Bronchial epithelial cell (primary cell): ENCODE measurements at places on chromosomes 2 and 18.
A peak's percentile ranks its signal among the peaks of the same experiment; 100 is the strongest.

GRCh38 chr2:129011466-129012061, 692.9 kb upstream of the HS6ST1 start:
- DNase-seq, result no peak

DNA sequence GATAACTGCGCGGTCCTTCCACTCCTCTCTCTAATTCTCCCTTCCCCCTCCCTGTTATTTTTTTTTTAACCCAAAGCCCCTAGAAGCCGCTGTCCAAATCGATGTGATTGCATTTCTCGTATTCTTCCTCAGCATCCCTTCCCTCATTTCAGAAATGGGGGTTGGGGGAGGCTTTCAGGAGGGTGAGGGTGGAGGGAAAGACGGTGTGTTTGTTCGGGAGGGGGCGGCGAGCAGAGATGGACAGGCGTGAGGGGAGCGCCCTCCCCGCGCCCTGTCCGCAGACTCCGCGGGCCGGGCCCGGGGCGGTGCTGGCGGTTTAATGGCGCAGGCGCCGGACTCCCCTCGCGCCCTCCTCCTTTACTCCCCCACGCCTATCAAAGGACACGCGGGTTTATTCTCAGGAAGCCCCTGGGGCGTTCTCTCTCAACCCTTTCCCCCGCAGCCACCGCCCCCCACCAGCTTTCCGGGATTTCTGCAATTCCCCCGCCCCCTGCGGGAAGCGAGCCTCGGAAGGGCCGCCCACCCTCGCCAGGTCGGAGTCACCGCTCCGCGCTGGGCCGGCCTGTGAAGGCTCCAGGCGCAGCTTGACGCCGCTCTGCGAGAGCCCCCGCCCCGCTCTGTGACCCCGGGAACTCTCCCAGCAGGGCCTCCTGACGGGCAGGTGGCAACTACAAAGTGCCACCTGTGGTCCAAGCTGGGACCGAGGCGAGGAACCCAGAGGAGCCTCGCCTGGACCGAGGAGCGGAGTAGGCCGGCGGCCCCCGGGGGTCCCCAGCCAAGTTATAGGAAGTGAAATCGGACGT, 981 bp downstream of the ST8SIA3 start:
- DNase-seq, result no peak

DNA sequence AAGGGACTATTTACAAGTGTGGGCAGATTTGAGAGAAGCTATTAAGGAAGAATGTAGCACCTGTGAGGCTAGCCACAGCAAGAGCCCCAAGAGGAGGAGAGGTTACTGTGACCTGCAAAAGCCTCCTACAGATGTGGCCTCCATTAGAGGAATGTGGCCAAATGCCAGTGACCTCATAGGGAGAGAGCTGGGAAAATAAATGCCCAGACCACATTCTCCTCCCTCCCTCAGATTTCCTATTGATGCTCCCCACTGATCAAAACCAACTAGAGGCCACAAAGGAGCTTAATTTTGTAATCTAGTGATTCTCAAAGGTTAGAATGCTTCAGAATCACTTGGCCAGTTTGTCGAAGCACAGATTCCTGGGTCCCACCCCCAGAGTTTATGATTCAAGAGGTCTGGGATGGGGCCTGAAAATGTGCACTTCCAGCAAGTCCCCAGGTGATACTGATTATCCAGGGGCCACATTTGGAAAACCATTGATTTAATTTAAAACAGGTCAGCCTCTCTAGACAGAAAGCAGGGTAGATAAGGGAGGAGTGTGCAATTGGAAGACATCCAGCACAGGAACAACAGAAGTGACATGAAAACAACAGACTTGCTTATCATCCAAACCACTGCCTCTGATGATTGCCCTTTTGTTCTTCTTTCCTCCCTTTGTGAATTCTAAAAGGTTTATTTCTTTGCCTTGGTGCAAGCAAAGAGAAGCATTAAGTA, 61.2 kb upstream of the RBBP8 start:
- no peak for DNase-seq

GRCh38 chr2:120231564-120231973, 8.4 kb upstream of the TMEM185B start:
- DNase-seq, result no peak

DNA sequence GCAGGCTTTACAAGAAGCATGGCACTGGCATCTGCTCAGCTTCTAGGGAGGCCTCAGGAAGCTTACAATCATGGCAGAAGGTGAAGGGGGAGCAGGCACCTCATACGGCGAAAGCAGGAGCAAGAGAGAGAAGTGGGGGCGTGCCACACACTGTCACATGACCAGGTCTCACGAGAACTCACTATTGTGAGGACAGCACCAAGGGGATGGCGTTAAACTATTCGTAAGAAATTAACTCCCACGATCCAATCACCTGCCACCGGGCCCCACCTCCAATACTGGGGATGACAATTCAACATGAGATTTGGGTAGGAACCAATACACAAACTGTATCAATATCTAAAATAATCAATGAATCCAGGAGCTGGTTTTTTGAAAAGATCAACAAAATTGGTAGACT, 156.0 kb upstream of the DPP10 start:
- DNase-seq, result no peak

DNA sequence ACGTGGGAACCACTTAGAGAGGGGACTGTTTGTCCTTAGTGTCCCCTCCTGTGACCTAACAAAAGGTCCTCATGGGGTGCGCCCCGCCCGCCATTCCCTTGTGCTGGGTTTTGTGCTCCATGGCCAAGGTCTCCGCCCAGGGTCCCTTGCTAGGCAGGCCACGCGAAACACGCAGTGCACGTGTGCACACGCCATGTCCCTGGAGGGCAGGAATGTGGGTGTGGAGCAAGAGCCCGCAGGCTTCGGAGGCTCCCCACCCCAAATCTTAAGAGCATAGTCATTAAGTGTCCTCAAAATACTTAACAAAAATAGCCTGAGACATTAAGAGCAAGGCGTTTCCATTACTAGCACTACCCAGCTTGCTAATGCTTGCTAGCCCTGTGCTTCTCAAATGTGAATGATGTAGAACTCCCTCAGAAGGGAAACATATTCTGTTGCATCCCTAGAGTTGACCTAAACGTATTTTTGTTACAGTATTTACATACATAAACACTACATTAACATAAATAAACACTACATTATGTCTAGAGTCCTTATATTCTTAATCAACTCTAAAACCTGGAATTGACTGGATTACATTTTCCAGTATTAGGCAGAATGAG, 117.6 kb upstream of the APCDD1 start:
- no peak for DNase-seq

- peak; percentile 74 for DNase-seq
Measured at GRCh38 chr18:31484461-31484860, 13.5 kb upstream of the DSG2 start.

- peak; percentile 80 for DNase-seq
Measured at GRCh38 chr2:30305235-30305634, 73.9 kb downstream of the LBH start.

GRCh38 chr2:19868224-19868623, 33.6 kb downstream of the TTC32 start:
- DNase-seq, result no peak

- no peak for DNase-seq
Measured at GRCh38 chr2:232377319-232377718, 1.2 kb upstream of the ALPP start.

GRCh38 chr18:76765649-76766048, 56.7 kb upstream of the ZNF236 start:
- peak; percentile 88 for DNase-seq

DNA sequence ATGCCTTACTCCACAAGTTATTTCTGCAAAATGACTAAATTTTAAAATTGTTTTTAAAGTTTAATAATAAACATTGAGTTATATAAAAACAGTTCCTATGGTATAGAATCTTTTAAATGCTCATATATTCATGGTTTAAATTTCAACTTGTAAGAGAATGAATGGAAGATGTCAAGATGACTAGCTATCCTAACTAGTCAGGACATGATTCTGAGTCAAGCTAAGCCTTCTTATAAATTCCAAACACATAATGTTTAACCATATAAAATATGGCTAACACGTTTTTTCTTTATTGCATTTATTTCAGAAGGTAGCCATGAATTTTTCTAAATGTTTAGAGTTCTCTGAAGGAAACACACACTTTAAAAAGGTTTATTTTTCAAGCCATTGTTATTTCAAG, 320.4 kb downstream of the CBLN2 start:
- DNase-seq, result peak; percentile 42

GRCh38 chr2:62140426-62141141, 55.3 kb upstream of the B3GNT2 start:
- DNase-seq, result peak; percentile 37

GRCh38 chr2:144550911-144551310, 31.0 kb upstream of the ZEB2 start:
- no peak for DNase-seq

DNA sequence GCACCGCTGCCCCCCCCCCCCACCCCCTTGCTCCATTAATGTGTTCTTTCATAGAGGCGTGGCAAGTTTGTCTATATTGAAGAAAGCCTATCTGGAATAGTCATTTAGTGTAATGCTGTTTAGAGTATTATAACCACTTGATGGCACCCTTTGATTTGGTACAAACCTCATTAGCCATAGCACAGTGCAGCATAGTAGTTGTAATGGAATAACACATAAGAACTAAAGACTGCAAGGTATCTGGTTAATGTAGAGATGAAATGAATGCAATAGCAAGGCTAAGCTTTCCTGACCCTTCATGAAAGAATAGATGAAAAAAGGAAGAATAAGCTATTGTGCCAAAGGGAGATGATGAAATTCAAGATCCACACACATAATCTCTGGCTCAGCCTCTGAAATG, 81.9 kb downstream of the EHBP1 start:
- DNase-seq, result peak; percentile 60

- no peak for DNase-seq
Measured at GRCh38 chr2:119736021-119736420, 23.7 kb upstream of the PTPN4 start.

DNA sequence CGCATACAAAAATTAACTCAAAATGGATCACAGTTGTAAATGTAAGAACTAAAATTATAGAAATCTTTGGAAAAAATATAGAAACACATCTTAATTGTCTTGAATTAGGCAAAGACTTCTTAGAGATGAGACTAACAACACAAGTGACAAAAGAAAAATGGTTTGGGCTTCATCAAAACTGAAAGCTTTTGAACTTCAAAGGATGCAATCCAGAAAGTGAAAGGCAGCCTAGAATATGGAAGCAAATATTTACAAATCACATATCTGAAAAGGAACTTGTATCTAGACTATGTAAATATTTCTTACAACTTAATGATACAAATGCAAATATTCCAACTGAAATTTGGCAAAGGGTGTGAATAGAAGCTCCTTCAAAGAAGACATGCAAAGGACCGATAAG, 582.8 kb upstream of the ZEB2 start:
- no peak for DNase-seq

DNA sequence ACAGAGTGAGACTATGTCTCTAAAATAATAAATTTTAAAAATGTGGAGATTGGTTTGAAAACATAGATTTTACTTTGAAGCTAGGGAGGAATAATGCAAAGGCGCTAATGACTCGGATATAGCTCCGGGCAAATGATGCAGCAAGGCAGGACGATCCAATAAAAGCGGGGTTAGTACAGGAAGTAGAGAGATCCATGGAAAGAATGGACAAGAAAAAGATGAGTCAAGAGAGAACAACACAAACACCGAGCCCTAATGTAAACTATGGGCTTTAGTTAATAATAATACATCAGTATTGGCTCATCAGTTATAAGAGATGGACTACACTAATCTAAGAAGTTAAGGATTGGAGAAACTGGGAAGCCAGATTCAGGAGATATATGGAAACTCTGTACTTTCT, 74.5 kb downstream of the QPCT start:
- DNase-seq, result peak; percentile 60

DNA sequence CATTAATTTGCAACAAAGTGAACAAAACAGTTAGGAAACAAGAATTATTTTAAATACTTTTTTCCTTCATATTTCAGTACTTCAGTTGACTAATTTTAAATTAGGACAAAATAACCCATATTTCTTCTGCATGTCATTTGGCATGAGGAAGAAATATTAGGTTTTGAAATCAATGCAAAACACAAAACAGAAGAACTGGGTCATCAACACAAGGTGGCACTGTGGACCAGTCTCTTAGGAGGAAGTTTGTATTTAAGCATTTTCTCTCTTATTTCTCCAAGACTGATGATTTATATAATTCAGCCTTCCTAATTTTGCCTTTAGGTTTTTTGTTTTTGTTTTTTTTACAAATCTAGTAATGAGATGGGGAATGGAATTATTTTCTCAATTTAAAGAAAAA, 352.8 kb upstream of the KCNH7 start:
- peak; percentile 55 for DNase-seq

DNA sequence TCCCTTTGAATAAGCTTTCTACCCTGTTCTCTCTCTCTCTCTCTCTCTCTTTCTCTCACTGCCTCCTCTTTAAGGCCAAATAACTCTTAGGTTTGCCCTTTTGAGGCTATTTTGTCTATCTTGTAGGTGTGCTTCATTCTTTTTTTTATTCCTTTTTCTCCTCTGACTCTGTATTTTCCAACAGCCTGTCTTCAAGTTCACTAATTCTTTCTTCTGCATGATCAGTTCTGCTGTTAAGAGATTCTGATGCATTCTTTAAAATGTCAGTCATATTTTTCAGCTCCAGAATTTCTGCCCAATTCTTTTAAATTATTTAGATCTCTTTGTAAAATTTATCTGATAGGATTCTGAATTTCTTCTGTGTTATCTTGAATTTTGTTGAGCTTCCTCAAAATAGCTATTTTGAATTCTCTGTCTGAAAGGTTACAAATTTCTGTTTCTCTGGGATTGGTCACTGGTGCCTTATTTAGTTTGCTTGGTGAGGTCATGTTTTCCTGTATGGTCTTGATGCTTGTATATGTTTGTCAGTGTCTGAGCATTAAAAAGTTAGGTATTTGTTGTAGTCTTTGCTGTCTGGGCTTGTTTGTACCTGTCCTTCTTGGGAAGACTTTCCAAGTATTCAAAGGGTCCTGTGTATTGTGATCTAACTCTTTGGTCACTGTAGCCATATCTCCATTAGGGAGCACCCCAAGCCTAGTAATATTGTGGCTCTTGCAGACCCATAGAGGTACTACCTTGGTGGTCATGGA, 35.4 kb upstream of the DYNC1I2 start:
- peak; percentile 97 for DNase-seq

DNA sequence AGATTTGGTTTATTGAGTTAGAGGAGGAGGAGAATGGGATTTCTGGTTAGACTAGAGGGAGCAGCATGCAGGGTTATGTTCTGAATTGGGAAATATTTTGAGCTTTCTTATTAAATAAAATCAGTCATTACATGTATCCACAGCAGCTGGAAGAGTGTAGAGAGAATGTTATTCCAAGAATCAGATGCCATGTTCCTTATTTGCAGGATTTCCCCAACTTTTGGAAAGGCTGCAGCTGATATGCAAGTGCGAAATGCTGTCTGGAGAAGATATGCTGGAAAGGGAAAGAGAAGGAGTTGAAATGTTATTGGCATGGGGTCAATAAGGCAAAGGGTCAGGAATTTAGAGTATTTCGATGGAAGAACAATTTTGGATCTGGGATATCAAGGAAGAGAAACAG, 255.8 kb downstream of the MTX2 start:
- DNase-seq, result no peak
